Parietal lobe (tissue), 2 donors: ENCODE measurements at places on chromosomes 1 and 21. TPM values are rescaled to one million over a fixed set of nuclear protein-coding genes. Genes with fewer than 3 reads are reported as not detected.

Gene HLCS
- total RNA-seq, result 37.6 TPM

Gene KIF17
- 5.9 TPM for total RNA-seq

Gene OR13G1
- not detected for total RNA-seq

Gene BARHL2
- total RNA-seq, result not detected

Gene POGZ
- 238 TPM for total RNA-seq

Gene RCSD1
- 4.4 TPM for total RNA-seq

Gene RGS7
- 28.2 TPM for total RNA-seq

Gene BTG2
- 8.5 TPM for total RNA-seq

Gene GMEB1
- 15.0 TPM for total RNA-seq

Gene C1orf105
- total RNA-seq, result not detected

Gene AQP10
- total RNA-seq, result not detected

Gene C1QTNF12
- total RNA-seq, result not detected

Gene OLFML2B
- total RNA-seq, result 1.6 TPM

Gene CYP4X1
- 24.1 TPM for total RNA-seq

Gene GJB3
- total RNA-seq, result not detected

Gene NIBAN1
- total RNA-seq, result 1.6 TPM

Gene TRIM58
- total RNA-seq, result 5.3 TPM

Gene YY1AP1
- total RNA-seq, result 414 TPM

Gene SMCP
- not detected for total RNA-seq

Gene KRTAP7-1
- total RNA-seq, result not detected

Gene NMNAT2
- total RNA-seq, result 73.2 TPM

Gene LAMB3
- total RNA-seq, result 1.3 TPM

Gene CACNA1S
- total RNA-seq, result not detected

Gene LTN1
- total RNA-seq, result 62.3 TPM

Gene SLC22A15
- total RNA-seq, result 13.1 TPM

Gene ZNF593OS
- total RNA-seq, result not detected

Gene RGS18
- 0.94 TPM for total RNA-seq

Gene SLC1A7
- total RNA-seq, result not detected

Gene GADD45A
- total RNA-seq, result 6.9 TPM

Gene PAQR7
- total RNA-seq, result 6.6 TPM

Gene GPA33
- not detected for total RNA-seq

Gene DPH2
- 18.8 TPM for total RNA-seq

Gene CRP
- not detected for total RNA-seq

Gene JMJD4
- 26.0 TPM for total RNA-seq

Gene SPATA45
- not detected for total RNA-seq

Gene COL11A1
- 48.2 TPM for total RNA-seq

Gene RIIAD1
- 8.8 TPM for total RNA-seq

Gene RTCA
- total RNA-seq, result 45.7 TPM

Gene NBPF6
- total RNA-seq, result not detected

Gene MIXL1
- not detected for total RNA-seq
